ENCODE measurements at places on chromosomes 11 and 22.

- DNase-seq, result peak; percentile 67
These were observed 9.7 kb upstream of the AHNAK start for GRCh38 chr11:62556108-62556874.

DNA sequence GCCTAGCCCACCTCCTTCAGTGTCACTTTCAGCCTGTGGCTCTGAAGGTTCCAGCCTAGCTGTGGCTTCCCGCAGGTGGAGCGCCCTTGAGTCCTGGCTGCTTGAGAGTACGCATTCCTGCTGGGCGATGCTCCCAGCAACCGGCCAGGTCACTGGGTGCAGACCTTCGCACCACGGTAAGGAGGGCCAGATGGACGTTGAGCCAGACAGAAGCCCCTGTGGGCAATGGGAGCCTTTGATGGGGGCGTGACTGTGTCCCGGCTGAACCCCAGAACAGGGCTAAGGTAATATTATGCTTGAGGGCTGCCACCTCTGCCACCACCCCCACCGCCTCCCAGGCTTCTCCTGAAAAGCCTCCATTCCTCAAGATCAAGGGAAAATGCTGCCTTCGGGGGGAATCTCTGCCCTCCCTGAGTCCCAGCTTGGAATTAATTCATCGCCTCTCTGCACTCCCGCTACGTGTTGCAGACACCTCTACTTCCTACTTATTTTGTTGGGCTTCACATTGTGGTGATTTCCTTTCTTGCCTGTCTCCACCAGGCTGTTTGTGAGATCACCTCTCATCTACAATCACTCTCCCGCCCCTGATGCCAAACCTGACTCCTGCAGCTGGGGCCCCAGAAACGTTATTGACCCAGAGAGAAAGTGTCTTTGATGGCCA is 144.9 kb upstream of the NECTIN1 start:
- DNase-seq, result no peak

- no peak for DNase-seq
These were observed 45.5 kb downstream of the FAR1 start for GRCh38 chr11:13713982-13714381.

- no peak for DNase-seq
These were observed 4.4 kb upstream of the PRSS23 start for GRCh38 chr11:86795949-86796348.

DNA sequence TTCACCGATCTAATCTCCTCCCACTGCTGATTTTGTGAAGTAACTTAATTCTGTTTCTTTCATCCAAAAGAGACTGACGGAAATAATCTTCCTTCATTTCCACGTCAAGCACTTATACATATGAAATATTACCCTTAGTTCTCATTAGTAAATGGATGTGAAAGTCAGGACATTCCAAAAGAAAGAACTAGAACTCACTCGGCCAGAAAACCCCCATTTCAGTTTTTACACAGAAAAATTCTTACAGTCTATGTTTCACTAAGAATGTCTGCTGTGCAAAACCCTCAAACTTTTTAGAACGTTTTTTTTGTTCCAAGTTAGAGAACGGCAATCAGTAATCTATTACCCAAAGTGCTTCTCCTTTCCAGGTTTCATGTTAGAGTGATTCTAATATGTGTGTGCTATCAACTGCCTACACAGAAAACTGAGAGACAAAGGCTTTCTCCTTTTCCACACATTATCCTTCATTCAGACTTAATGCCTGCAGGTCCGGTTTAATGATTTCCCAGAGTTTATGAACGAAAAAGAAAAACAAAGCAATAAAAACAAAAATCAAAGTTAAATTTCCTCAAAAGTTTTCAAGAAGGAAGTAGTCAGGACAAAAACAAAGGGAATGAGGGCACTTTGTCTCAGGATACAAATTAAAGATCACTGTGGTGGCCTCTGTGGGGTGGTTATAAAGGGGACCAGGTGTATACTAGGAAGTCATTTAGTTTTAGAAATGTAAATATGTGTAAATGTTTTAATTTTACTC is 11.3 kb upstream of the SESN3 start:
- no peak for DNase-seq

DNA sequence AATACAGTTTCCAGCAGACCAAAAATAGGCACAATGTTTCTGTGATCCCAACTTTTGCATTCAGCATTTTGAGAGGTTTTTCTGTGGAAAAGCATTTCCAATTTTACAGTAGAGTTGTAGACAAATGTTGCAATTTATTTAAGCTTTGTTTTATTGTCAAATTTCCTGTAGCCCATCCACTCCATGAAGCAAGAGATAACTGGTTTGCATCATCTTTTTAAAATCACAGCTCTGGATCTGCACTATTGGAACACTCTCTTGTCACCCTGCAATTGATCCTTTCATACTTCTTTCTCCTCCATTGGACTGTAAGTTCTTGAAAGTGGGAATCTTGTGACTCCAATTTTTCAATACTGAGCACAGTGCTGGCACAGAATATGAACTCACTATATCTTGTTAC is 86.0 kb downstream of the MAML2 start:
- no peak for DNase-seq

GRCh38 chr11:36150986-36151385 is 138.2 kb downstream of the COMMD9 start:
- no peak for DNase-seq

DNA sequence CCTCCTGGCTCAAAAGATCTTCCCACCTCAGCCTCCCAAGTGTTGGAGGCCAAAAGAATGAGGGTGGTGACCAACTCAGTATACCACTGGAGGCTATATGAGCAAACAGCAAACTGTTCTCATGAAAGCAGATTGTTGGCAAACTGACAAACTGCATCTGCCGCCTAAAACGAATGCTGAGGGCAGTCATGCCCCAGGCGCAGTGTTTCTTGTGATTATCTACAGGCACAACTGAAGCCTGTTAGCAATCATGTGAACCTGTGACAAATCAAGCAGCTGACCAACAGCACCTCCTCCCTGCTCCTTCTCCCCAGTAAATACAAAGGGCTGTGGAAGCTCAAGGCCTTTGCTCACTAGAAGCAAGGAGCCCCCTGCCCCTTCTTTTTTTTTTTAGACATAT is 47.8 kb downstream of the BTBD10 start:
- DNase-seq, result no peak

Measured in hypothalamus (tissue), 51 donors.